GM12891 (cell line): ENCODE measurements at places on chromosomes 1 and 21.

- DNase-seq = no peak
Measured at GRCh38 chr1:19165501-19165900, 44.6 kb downstream of the UBR4 start.

DNA sequence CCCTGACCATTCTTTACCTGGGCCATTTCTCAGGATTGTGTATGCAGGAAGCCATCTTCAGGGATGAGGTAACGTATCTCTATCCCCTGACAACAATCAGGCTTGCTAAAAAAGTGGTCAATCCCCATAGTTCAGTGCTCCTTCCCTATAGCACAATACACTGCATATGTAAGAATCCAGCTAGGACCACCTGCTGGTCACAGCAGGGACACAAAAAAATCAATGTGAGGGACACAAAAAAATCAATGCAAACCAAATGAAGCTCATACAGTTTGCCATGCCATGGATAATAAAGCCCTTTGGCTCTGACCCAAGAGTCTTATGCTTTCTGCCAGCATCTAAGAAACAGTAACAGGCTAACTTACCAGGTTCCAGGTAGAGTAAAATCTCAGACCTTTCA, 16.3 kb downstream of the ACBD6 start:
- no peak for DNase-seq

- DNase-seq = no peak
Measured at GRCh38 chr1:115099693-115100050, 10.4 kb upstream of the TSPAN2 start.

DNA sequence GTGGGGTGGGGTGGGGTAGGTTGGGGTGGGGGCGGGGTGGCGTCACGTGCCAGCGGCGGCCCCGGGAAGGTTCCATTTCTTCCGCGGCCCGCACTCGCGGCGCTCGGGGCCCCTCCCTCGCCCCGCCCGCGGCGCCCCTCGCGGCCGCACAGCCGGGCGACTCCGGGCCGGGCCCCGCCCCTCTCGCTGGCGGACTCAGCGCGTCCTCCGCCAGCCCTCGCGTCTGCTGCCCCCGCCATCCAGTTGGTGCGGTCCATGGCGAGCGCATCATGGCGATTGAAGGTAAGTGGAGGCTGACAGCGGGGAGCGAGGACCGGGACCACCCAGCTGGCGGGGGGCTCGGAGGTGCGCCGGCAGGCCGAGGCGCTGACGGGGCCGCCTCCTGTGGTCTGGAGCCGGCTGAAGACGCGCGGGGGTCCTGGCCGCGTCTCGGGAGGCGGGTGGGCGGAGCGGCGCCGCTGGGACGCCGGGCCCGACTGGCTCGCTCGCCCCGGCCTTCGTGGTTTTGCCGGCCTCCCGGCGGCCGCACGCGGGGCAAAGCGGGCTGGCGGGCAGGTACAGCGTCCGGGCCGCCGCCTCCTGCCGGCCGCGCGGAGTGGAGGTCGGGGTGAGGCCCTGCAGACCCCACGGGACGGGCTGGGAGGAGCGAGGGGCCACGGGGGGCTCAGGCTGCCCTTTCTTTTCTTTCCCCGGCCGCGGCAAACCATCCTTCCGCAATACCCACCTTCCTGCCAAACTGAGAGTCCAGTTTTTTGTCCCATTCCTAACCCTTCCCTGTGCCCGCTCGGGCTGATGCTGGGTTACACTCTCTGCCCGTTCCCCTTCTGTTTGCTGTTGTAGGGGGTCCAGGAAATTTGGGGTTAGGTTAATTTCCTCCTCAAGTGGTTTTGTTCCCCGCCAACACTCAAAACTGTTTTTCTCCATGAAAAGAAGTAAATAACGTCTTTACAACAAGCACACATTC, at the start of gene SYT14:
SYT14 (plus strand) TSS at position 222 of the 964 bp plus-strand sequence; CDS start at position 270, 48 bp downstream.
- no peak for DNase-seq

- DNase-seq = no peak
Measured at GRCh38 chr1:39094685-39095084, 68.5 kb downstream of the NDUFS5 start.

DNA sequence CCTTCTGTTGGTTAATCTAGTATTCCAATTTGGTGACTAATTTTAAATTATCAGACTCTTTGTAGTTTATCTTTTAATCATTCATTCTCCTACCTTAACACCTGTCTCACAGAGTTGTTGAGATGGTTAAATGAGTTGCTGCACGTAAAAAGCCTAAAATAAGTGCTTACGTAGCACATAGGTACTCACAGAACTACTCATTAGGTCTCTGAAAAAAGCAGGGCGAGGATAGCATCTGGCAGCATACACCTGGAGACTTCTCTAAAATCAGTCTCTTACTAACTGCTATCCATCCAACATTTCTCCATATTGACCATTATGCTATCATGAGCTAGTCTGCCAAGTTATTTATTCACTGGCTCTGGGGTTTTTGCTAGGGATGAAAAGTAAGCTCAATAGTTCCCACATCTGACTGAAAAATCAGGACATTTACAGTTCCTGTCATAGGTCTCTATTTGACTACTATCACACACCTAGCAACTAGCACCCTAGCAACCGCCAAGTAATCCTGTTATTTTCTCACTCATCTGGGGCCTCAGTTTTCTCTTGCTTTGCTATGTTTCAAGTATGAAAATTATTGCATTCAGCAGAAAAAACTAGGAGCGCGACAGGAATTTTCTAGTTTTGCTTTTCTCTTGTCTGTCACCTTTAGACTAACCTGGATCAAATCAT, 11.2 kb downstream of the CSDE1 start:
- no peak for DNase-seq

DNA sequence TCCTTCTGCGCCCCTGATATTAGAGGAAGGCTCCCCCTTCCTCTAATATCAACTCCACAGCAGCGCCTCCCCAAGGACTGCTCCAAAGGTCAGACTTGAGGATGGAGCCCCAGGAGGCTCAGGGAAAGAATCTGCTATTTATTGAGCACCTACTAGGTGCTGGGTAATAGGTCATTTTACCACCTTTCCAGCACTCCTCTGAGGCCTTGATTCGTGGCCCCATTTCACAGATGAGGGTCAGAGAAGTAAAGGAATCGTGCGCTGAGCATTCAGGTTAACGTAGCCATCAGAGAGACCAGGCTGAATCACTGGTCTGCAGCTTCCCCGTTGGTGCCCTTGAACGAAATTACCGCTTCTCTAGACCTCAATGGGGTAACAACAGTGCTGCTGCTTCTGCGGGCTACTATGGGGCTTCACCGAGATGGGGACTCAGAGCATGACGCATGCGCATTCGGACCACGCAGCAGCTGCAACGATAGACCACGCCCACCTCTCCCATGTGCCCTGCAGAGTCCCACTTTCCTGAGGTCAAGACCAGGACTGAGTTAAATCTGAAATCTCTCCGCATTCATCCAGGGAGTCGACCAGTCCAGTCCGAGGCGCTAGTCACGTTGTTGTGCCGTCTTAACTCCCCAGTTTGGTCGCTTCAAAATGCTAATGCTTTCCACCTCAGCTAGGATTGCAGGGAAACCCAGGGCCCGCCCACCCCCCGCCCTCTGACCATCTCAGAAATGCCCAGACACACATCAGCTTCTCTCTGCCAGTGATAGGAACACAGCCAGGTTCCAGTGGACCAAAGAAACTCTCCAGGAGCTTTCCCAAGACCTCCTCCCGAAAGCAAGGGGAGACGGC, 12.9 kb downstream of the CAMK2N1 start:
- no peak for DNase-seq

DNA sequence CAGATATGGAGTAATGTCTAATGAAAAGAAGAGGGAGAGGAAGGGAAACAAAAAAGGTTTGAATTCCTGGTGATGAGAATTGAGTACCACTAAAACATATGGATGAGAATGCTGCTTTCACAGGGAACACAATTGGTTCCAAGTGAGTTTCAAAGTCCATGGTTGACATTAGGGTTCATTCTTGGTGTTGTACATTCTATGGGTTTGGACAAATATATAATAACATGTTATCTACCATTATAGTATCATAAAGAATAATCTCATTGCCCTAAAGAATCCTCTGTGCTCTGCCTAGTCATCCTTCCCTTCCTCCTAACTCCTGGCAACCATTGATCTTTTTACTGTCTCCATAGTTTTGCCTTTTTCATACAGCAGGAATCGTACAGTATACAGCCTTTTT, 20.1 kb downstream of the TMCO1 start:
- no peak for DNase-seq

DNA sequence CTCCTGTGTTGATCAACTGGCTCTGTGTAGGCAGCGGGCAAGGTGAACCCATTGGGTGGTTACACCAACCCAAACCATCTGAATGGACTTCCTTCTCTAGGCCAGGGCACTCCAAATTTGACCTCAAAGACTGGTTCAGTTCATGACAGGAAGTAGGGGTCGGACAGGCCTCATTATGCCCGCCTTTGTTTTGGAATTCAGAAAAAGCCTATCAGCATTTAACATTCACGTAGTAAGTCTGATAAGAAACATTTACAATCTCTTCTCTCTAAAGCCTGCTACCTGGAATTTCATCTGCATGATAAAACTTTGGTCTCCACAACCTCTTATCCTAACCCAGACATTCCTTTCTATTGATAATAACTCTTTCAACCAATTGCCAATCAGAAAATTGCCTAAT, 97.1 kb upstream of the ETV3 start:
- DNase-seq = no peak

DNA sequence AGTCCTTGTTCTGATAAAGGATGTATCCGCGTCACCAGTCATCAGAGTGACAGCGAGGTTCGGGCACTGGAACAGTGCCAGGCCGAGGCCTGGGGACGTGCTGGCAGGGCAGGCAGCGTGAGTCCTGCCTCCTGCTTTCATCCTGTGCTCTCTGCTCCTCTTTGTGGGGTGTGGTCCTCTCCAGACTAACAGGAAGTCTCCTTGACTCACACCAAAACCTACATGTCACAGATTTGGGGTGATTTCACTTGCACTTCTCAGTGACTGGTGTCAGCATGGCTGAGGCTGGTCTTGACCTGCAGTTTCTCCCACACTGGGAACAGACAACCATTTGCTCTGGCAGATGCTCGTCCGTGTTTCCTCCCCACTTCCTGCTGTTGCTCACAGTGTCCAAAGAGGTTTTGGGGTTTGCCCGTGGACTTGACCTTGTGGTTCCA, 8.8 kb upstream of the NLRP3 start:
- peak; percentile 36 for DNase-seq

GRCh38 chr1:236502972-236503639, 20.7 kb upstream of the LGALS8 start:
- no peak for DNase-seq

DNA sequence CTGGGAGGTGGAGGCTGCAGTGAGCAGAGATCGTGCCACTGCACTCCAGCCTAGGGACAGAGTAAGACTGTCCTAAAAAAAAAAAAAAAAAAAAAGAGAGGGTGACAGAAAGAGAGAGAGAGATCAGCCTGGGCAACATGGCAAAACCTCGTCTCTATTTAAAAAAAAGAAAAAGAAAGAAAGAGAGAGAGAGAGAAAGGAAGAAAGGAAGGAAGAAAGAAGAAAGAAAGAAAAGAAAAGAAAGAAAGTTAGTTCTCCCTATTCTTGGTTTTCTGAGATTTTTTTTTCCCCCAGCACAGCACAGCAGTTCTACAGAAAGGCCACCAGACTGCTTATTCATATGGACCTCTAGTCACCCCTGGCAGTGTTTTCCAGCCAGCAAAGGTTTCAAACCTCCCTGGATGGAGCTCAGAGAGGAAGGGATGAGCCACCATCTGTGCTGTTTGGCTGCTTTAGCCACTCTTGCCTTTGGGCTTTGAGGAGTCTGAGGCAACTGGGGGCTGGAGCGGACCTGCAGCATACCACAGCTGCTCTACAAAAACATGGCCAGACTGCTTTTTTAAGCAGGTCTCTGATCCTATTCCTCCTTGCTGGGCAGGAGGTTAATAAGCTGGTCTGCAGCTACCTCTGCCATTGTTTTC, 10.6 kb downstream of the S100A6 start:
- DNase-seq = no peak

- DNase-seq = no peak
Measured at GRCh38 chr1:209800984-209801834, 4.7 kb downstream of the IRF6 start.

DNA sequence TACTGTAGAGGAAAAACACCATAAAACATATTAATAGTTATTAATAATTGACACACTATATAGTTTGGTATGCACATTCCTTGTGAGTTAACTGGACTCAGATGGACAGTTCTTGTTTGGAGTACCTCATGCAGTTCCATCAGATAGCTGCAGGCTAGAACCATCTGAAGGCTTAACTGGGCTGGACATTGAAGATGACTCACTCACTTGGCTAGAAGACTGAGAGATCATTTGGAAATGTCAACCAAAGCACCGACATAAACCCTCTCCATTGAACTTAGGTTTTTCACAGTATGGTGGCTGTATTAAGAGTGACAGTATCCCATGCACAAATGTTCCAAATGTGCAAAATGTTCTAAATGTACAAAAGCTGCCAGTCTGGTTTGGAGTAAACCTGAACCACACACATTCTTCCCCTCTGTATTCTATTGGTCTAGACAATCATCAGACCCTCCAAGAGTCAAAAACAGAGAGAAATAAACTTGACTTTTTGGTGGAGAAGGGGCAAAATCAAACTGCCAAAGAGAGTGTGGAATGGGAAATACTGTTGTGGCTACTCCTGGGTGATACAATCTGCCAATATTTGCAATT, 708.4 kb downstream of the KCNT2 start:
- no peak for DNase-seq

DNA sequence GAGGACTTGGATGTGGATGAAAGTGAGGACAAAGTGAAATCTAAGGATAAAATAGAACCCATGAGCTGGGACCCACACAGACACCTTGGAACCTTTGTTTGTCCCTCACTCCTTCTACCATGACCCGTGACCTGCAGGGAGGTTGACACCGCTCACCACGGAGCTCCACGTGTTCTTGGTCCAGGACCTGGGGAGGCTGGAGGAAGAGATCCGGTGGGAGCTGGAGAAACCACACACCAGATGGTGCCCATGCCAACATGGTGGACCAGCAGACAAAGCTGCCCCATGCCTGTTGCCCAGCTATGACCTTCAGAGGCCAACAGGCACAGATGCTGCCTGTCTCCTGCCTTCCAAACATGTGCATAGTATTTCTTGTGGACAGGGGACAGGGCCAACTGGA, 721.9 kb downstream of the PTPRU start:
- no peak for DNase-seq

DNA sequence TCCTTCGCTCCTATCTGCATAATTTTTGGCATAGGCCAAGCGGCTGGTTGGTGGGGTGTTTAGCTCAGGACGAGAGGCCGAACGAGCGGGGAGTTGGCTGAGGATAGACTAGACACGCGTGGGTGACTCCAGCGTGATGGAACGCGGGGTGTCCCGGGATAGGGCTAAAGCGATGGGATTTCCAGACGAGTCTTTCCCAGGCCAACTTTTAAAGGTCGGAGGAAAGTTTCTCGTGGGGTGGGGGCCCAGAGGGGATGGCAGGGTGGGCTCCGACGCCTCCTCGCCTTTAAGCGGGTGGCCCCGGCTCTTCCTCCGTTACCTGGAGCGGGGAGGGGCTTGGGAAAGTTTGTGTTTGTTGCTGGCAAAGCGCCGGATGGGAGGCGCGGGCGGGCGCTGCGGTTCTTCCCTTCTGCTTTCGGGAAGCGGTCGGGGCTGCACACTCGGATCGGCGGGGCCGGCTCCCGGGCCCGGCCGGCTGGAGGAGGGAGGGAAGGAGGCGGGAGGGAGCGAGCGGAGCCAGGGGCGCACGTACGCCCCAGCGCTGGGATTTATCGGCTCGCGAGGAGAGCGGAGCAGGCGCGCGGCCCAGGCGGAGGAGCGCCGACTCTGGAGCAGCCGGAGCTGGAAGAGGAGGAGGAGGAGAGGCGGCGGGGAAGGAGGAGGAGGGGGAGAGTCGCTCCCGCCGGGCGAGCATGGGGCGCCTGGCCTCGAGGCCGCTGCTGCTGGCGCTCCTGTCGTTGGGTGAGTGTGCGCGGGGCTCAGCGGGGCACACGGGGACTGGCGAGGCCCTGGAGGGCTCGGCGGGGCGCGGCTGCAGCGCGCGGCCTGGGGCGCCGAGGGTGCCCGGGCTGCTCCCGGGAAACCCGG, at the start of gene PTGFRN:
PTGFRN (plus strand) TSS at position 405 of the 867 bp plus-strand sequence; CDS start at position 693, 288 bp downstream.
- DNase-seq = peak; percentile 35

- DNase-seq = no peak
Measured at GRCh38 chr1:111270771-111271463, 19.7 kb upstream of the CHIA start.
